ENCODE measurements at places on chromosomes 5 and 9.

DNA sequence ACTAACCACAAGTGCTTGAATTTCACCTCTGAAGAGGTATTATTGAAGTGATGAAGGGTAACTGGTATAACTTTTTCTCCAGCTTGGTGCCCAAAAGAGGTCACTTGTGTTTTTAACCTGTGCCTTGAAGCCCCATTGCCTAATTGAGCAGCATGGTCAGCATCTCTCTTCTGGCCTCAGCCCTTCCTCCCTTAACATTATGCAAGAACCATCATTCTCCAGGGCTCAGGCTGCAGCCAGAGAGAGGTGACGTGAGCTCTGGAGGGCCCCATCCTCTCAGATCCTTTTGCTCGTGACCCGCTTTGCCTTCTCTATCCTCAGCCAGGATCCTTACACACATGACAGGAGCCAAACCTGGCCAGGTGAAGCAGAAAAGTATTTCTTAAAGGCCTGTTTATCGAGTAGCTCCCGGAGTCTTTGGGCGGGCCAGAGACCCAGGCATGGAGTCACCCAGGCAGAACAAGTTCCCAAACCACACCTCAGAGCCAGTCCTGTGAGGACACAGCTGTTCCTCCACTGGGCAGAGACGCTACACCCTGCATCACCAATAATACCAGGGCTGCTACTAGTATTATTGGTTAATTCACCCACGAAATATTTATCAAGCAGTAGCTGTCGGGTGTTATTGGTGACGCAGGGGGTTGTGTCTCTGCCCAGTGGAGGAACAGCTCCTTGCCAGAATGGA, 29.6 kb upstream of the BOD1 start:
- DNase-seq = no peak

DNA sequence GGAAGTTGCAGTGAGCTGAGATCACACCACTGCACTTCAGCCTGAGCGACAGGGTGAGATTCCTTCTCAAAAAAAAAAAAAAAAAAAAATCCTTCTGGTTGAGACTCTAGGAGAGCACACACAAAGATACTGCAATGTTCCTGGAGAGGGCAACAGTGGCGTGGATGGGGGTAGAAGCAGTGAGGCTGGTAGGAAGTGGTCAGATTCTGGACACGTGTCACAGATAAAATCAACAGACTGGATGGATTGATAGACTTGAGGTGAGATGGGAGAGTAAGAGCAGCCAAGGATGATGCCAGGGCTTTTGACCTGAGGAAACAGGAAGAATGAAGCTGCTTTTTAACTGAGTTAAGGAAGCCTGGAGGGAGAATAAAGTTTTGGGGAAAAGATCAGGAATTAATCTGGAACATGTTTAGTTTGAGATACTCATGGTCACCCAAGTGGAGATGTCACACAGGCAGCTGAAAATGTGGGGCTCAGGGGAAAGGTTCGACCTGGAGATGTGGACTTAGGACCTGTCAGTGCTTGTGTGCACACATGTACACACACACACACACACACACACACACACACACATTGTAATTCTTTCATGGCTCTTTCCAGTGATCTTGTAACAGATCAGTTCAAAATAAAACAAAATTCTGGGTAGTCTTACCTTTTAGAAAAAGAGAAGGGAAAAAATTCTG, 88.1 kb downstream of the FANCC start:
- no peak for DNase-seq

GRCh38 chr5:86735370-86735769, 117.6 kb downstream of the COX7C start:
- DNase-seq = no peak

DNA sequence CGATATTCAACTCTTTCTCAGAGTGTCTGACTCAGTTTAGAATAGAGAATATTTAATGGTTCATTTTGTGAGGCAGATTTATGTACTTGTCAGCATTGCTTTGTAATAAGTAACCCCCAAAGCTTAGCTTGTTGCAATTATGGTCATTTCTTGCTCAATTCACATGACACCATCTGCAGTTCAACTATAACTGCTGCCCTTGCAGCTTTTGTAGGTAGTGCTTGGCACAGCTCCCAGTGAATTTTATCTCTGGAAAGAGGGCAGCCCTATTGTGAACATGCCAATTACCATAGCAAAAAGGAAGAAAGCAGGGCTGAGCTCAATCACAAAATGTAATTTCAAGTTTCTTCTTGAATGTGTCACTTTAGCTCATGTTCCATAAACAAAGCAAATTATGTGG, 1587.7 kb upstream of the ACO1 start:
- no peak for DNase-seq

DNA sequence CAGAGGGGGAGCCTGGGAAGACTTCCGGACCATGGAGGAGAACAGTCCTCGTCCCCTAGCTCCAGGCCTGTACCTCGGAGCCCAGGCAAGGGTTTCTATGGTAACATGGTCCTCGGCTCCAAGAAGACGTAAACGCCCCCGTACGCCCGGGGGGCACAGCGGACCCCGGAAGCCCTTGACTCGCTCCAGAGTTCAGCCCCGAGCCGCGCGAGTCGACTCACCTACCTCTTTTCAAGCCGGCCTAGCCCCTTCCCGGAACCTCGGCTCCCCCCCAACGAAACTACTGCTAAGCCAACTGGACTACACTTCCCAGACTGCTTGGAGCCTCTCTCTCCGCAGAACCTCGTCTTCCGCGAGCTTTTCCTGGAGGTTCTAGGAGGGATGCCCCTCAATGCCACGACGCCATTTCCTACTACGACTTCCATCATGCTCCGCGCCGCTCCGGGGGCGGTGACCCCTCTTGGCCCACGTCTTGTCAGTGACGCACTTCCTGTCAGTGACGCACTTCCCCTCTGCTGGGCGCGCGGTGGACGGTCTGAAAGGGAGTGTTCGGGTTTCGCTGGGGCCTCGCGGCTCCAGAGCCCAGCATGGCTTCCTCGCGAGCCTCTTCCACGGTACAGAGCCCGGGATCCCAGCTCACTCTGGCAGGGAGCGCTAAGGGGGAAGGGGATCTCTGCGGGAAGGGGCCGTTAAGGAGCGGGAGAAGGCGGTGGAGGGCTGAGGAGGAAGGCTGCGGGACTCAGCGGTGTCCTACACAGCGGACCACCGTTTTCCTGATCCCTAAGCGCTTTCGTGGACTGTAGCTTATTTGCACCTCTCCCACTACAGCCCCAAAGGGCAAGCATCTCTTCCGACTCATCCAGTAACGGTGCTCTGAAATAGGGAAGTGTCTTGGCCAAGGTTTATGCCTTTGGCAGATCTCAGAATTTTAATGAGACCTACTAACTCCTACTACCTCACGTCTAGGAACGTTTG, at the start of the genes CDC26 and PRPF4:
TSS of gene CDC26 (minus strand) at position 416 of the 975 bp plus-strand sequence. CDS start 3,065 bp downstream, outside the sequence.
TSS of gene PRPF4 (plus strand) at position 502 of the 975 bp plus-strand sequence. CDS start at position 588, 86 bp downstream.
- peak; percentile 91 for DNase-seq

GRCh38 chr5:148497757-148498156, 114.0 kb downstream of the FBXO38 start:
- no peak for DNase-seq

GRCh38 chr5:23316060-23316591, 191.3 kb upstream of the PRDM9 start:
- DNase-seq = no peak

GRCh38 chr5:114237766-114238165, 124.1 kb upstream of the KCNN2 start:
- no peak for DNase-seq

GRCh38 chr5:177403102-177403791, 2.8 kb upstream of the PFN3 start:
- no peak for DNase-seq

DNA sequence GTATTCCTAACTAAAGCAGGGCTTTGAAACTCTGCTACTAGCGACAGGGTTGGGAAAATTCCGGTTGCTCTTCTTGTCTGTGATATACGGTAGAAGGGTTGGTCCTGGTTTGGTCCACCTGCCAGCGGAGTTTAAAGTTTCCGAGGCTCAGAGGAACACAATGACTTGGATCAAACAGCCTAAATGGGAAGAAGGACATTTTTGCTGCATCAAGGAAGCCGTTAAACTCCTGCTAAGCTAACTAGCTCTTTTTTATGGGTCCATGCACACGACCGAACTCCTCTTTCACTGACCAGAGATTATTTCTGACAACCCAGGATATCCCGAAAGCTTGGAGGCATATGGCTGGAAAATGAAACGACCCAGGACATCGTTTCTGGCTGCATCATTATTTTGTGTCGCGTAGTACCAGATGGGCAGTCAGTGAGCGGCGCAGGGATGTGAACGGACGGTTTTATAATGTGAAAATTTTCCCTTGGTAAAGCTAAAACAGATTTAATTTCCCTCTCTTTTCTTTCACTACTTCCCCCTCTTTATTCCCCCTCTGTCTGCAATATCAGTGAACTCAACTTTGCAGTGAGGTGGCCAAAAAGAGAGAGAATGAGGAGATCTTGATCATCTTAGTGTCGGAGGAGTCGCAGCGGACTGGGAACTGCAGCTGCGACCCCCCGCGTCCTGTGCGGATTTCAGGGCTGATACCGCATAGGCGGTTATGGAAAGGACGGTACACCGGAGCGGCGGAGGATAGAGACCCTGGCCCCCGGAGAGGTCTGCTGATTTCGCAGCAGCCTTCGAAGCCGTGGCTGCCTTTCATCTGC, at the start of gene LURAP1L:
TSS of gene LURAP1L (plus strand) at position 160 of the 818 bp plus-strand sequence. CDS start 696 bp downstream, outside the sequence.
- DNase-seq = no peak

DNA sequence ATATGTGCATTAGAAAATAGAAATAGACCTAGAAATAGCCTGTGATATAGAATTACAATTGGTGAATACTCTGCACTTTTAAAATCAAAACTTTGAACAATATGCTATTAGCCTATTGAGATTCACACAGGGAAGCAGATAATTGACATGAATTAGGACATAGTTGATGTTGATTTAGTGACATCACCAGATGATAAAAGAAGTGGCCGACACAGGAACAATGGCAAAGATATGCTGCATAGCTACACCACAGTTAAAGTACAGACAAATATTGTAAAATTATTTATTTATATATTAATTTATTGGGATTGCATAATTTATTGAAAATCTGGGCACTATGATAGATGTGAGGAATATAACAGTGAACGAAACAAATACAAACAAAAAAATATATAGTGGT, 261.5 kb upstream of the CCNH start:
- no peak for DNase-seq

DNA sequence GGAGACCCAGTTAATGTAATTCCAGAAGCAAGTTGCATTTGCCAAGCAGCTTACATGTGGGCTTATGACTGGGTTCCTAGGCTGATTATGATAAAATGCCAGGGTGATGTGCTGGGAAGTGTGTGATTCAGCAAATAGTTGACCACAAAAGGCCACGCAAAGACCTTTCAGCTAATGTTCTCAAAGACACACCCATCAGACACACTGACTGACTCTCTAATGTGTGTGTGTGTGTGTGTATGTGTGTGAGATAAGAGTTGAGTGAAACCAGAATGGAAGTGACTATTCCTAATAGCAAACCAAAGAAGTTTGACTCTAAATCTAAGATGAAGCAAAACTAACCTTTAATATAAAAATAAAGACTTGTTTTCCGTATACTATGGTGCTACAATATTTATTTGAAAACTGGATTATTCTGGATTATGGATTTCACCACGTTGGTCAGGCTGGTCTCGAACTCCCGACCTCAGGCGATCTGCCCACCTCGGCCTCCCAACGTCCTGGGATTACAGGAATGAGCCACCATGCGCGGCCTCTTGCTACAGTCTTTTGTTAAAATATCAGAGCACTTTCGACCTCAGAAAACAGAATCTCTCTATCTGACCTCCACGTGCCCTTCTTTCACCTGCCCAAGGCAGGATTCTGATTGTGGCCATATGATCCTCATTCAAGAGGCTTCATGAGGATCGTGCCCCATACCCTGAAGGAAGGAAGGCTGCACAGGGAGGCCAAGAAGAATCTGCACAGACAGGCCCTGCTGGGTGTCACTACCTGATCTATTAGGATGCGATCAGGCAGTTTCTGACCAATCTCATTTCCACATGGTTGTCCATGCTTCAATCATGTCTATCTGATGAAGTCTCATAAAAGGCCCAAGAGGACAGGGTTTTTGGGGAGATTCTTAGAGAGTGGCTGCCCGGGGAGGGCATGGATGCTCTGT, 75.6 kb downstream of the USP20 start:
- DNase-seq = no peak

GRCh38 chr5:174198541-174198940, 153.0 kb downstream of the NSG2 start:
- no peak for DNase-seq

DNA sequence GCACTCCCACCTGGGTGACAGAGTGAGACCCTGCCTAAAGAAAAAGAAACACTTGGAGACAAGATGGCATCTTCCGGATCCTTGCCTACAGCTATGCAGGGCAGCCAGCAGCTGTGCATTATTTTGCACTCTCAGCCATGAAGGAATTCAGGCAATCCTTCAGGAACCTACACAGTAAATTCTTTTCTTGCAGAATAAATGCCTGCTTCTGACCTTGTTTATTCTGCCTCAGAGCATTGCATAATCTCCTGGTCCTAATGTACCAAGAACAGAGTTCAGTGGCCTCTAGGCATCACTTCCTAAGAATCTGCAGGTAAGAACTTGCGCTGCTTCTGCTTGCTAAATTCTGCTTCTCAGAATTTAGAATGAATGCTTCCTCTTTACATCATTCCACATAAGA, 16.8 kb downstream of the GLDC start:
- no peak for DNase-seq

DNA sequence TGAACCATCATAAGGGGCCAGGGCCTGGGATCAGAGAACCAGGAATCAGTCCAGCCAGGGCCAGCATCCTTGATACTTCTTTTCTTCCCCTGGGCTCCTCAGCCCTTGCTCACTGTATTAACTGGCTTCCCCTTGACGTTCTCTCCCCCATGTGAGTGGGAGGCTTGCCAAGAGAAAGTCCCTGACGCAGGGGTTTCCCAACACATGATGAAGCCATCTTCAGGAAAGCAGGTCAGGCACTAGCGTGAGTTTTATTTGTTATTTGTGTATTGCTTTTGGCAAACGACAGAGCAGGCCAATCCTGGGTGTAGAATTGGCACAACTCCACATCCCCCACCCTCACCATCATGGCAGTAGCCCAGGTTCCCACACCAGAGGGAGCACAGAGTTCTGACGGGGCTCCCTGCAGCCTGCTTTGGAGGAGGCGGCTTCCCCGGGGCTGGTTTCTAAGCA, 165.5 kb upstream of the NFIL3 start:
- no peak for DNase-seq

GRCh38 chr9:97387936-97388684, 23.8 kb upstream of the TDRD7 start:
- no peak for DNase-seq

GRCh38 chr5:122392824-122393223, 80.8 kb downstream of the SNCAIP start:
- DNase-seq = no peak

GRCh38 chr5:151130922-151131891, 26.4 kb downstream of the ANXA6 start:
- DNase-seq = no peak

GRCh38 chr5:76345582-76345981, 57.5 kb upstream of the IQGAP2 start:
- DNase-seq = no peak
